ENCODE measurements at places on chromosomes 5 and 9.

DNA sequence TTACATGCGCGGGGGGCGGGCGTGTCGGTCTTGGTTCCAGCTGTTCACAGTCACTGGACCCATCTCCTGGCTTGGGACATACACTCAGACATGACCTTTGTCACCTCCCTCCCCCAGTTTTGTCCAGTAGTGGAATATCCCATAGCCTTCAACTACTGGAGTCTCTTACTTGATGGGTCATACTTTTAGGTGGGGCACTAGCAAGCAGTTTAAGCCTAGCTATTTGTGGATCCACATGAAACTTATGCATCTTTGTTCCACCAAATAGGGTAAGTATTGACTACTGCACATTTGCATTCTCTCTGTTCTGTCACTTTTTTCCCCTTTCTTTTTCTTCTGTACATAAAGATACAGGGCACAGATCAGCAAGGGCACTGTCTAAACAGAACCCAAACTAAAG lies 15.4 kb upstream of the MAMDC2 start:
- no peaks in the 10 kb centered on the region for H3K36me3 ChIP-seq
- no peak for DNase-seq
- no peaks in the 10 kb centered on the region for H3K4me1 ChIP-seq
- no peak overlapping the region for H3K27ac ChIP-seq
- no peak overlapping the region for H3K4me3 ChIP-seq

DNA sequence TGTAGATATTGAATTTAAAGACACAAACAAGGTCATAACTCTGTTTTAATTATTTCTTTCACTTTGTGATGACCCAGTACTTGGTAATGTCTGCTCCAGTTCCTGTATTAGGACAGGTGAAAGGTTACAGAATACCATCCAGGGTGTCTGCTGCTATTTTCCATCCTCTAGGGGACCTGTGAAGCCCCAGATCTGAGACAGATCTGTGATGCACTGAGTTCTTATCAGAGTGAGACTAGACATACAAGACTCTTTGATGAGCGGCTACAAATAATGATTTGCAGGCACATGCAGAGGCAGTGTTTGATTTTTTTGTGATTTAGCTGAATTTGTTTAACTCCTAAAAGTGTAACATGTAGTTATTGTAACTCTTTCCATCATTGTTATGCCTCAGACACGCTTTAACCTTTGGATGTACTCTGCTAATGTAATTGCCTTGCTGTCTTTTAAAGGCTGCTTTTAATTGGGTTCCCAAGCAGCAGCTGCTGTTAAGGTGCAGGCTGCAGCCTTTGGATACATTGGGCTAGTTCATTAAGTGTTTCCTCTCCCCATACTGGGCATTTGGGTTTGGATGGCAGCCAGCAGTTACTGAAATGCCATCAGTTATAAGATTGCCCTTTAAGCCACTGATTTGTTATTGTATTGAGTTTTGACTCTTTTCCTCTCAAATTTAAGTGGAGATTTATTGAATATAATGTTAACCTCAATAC lies 63.3 kb downstream of the RASGRF2 start:
- no peaks in the 10 kb centered on the region for H3K27me3 ChIP-seq
- DNase-seq = no peak

DNA sequence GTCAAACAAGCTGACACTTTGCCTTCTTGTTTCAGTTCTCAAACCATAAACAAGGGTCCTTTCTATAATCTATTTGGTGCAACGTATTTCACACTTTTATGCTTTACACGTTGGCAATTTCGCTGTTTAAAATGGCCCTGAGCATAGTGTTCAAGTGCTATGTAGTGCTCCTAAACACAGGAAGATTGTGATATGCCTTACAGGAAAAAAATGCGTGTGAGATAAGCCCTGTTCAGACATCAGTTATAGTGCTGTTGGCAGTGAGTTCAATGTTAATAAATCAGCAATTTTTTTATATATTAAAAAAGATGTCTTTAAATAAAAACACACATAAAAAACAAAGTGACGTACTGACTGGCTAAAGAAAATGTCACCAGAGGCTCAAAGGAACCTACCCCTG lies 23.9 kb downstream of the CLINT1 start:
- no peak overlapping the region for H3K4me3 ChIP-seq
- DNase-seq = no peak
- no peak overlapping the region for H3K27ac ChIP-seq

GRCh38 chr5:161414037-161414436 lies 132.5 kb downstream of the GABRB2 start:
- H3K27ac ChIP-seq = no peak overlapping the region
- H3K36me3 ChIP-seq = no peaks in the 10 kb centered on the region
- no peak for DNase-seq
- no peaks in the 10 kb centered on the region for H3K27me3 ChIP-seq
- no peak overlapping the region for H3K4me3 ChIP-seq

DNA sequence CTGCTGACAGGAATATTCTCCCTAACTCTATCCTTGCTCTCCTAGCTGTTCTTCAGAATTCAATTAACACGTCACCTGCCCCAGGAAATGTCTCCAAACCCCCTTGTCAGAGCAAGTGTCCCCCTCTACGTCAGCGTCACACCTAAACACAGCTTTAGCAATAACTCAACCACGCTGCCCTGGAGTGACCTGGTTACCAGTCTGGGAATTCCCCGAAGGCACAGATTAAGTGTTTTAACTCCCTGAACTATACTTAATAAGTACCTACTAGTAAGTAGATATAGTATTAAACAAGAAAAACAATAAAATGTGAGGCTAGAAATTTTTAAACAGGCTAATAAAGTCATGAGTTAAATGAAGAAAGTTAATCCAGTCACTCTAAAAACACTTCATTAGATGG lies 78.4 kb downstream of the FANCC start:
- no peak overlapping the region for H3K27ac ChIP-seq
- DNase-seq = no peak
- no peaks in the 10 kb centered on the region for H3K4me1 ChIP-seq
- no peaks in the 10 kb centered on the region for H3K36me3 ChIP-seq
- no peak overlapping the region for H3K4me3 ChIP-seq

DNA sequence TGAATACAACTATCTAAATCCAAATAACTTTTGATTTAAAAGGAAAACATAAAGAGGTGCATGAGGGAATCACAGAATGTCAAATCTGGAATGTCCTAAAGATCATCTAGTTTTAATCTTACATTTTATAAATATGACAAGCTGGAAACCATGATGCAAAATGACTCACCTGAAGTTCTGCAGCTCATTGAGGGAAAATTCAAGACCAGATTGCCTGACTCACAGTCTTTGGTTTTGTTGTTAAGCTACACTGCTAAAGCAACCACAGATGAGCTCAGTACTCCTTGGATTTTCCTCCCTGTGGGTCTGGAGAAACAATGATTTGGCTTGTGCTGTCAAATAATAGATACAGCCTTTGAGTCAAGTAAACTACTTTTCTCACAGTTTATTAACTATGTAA lies 19.1 kb upstream of the EDIL3 start:
- no peaks in the 10 kb centered on the region for H3K4me1 ChIP-seq
- no peak for DNase-seq
- H3K4me3 ChIP-seq = no peak overlapping the region
- no peaks in the 10 kb centered on the region for H3K27me3 ChIP-seq
- no peak overlapping the region for H3K27ac ChIP-seq

- peaks cover 7% of the 10 kb centered on the region for H3K4me1 ChIP-seq
- no peak overlapping the region for H3K27ac ChIP-seq
- H3K36me3 ChIP-seq = no peaks in the 10 kb centered on the region
- no peak for DNase-seq
- no peak overlapping the region for H3K4me3 ChIP-seq
These were observed 6.6 kb upstream of the RNF20 start for GRCh38 chr9:101527066-101527465.

DNA sequence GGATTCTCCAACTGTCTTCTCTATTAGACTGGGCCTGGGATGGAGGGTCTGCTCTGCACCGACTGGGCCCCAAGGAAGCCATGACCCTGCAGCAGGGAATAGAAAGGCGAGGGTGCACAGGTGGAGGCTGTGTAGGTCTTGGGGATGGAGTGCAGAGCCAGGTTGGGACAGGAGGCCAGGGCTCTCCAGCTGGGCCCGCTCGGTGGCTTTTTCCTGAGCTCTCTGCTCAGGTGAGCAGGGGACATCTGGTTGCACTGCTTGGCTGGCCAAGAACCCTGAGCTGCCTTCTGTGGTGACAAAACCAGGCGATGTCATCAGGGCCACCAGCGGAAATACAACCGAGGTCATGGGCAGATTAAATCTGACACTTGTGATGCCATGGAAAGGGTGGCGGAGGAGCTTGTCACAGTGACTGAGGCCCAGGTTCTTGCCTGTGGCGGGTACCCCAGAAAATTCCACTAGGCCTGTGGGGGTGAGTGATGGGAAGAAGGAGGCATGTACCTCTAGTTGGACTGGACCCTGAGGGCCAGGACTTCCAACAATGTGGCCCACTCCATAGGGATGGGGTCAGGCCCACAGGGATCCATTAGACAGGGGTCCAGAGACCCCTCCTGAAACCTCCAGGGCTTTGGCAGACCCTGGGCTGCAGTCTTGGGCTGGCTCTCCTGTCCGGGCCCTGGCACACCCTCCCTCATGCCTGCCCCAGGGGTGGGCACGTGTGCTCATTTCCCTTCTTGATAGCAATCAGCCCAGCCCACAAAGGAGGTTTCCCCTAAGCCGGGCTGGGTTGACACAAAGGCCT lies 4.4 kb upstream of the IL3 start:
- H3K27ac ChIP-seq = no peak overlapping the region
- no peak overlapping the region for H3K4me3 ChIP-seq
- H3K36me3 ChIP-seq = no peaks in the 10 kb centered on the region
- H3K4me1 ChIP-seq = no peaks in the 10 kb centered on the region

DNA sequence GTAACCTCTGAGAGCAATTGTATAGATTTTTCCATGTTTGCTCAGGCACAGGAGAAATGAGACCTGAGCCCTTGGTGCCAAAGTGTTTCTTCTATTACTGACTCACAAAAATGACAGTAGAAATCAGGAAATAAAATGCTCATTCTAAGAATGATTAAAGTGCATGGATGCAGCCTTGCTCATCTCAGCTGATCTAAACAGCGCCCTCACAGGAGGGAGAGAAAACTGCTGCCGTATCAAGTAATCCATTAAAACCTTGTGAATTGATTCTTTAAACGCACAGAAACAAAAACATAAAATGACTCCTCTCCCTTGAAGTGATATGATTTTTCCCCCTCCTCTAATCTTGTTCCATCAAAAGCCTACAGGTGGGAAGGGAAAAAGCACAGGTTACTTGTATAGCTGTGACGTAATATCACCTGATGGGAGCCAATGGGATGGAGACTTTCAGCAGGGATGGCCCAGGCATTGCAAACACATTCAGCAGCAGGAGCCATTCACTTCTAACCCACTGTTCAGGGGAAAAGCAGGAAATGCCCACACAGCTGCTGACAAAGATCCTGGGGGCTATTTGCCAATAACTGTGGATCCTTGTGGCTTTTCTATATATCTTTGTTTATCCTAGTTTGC lies 76.7 kb downstream of the PLCXD3 start:
- H3K36me3 ChIP-seq = no peaks in the 10 kb centered on the region
- no peaks in the 10 kb centered on the region for H3K4me1 ChIP-seq
- no peaks in the 10 kb centered on the region for H3K27me3 ChIP-seq
- no peak overlapping the region for H3K4me3 ChIP-seq
- H3K27ac ChIP-seq = no peak overlapping the region

DNA sequence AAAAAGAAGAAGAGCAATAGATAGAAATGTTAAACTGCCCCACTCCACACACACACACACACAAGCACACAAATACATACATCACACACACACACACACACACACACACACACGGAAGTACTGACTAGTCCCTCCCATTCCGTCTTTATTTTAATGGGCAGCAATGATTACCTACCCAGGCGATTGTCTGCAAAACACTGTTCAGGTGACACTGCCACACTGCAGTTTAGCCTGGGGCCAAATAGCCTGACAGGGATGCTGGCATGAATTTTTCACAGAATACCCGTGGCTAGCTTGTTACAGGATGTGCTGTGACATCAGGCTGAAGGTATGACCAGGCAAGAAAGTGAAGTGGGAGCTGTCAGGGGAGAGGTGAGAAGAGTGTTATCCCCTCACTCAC lies 86.9 kb downstream of the FRMD3 start:
- no peak overlapping the region for H3K27ac ChIP-seq
- H3K4me3 ChIP-seq = no peak overlapping the region
- no peaks in the 10 kb centered on the region for H3K27me3 ChIP-seq
- no peaks in the 10 kb centered on the region for H3K36me3 ChIP-seq

GRCh38 chr9:17802249-17802857 lies 223.5 kb downstream of the SH3GL2 start:
- H3K4me1 ChIP-seq = no peaks in the 10 kb centered on the region
- no peak overlapping the region for H3K27ac ChIP-seq
- H3K4me3 ChIP-seq = no peak overlapping the region
- no peak for DNase-seq
- no peaks in the 10 kb centered on the region for H3K36me3 ChIP-seq
- H3K27me3 ChIP-seq = no peaks in the 10 kb centered on the region
